Astrocyte of the hippocampus (primary cell): ENCODE measurements at places on chromosomes 13 and 19.

GRCh38 chr13:86082121-86082520 is 282.9 kb upstream of the SLITRK6 start:
- DNase-seq, result no peak

DNA sequence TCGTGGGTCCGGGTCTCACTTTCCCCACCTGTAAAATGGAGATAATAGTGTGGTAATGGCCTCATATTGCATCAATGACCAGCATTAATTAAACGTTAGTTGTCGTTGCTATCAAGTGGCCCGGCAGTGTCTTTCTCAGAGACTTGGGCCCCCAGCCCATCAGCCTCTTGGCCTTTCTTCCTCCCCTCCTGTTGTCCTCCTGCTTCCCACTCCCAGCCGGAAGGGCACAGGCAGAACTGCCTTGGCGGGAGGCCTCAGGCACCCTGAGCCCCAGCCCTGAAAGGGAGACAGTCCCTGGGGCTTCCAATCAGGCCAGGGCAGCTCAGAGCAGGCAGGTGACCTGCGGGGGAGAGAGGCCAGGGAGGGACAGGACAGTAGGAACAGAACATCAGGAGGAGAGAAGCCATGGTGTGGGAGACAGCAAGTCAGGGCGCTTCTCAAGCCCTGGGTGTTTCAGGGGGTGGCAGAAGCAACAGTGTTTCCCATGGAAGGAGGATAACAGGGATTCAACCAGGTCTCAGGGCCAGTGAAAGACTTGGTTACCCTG is 4.6 kb downstream of the MARK4 start:
- no peak for DNase-seq

GRCh38 chr13:114019367-114019766 is 45.5 kb upstream of the C13orf46 start:
- DNase-seq, result no peak

GRCh38 chr19:15466851-15467733 is 2.7 kb upstream of the RASAL3 start:
- no peak for DNase-seq

GRCh38 chr19:29806098-29806866 is 5.5 kb upstream of the CCNE1 start:
- peak; percentile 52 for DNase-seq

DNA sequence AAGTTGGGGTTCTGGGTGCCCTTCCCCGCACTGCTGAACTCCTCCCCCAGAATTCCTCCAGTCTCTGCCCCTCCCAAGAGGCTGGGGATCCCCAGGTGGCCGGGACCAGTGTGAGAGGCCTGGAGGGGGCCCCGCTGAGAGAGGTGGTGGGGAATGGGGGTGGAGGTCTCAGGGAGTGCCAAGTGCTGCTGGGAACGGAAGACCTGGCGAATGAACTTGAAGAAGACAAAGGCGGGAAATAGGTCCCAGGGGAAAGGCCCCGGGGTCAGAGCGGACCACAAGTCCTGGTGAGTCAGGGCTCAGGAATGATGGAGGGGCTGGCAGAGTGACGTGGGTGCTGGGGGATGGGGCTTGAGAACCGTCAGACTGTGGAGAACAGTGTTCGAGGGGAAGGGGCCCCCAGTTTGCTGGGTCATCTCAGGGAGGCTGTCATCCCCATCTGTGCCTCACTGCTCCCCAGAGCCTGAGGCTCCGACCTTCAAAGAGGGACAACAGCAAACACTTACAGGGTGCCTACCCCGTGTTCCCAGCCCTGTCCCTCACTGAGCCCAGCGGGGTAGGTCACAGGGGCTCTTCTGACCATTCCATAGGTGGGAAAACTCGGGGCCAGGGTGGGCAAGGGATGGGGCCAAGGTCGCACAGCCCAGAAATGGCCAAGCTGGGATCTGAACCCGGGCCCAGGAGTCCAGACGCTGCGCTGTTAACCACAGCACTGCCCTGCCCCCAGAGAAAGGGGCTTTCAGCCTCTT is 16.0 kb upstream of the SEMA6B start:
- peak; percentile 90 for DNase-seq

- DNase-seq, result peak; percentile 19
Observed at GRCh38 chr13:99553033-99553432, 51.8 kb downstream of the TM9SF2 start.

DNA sequence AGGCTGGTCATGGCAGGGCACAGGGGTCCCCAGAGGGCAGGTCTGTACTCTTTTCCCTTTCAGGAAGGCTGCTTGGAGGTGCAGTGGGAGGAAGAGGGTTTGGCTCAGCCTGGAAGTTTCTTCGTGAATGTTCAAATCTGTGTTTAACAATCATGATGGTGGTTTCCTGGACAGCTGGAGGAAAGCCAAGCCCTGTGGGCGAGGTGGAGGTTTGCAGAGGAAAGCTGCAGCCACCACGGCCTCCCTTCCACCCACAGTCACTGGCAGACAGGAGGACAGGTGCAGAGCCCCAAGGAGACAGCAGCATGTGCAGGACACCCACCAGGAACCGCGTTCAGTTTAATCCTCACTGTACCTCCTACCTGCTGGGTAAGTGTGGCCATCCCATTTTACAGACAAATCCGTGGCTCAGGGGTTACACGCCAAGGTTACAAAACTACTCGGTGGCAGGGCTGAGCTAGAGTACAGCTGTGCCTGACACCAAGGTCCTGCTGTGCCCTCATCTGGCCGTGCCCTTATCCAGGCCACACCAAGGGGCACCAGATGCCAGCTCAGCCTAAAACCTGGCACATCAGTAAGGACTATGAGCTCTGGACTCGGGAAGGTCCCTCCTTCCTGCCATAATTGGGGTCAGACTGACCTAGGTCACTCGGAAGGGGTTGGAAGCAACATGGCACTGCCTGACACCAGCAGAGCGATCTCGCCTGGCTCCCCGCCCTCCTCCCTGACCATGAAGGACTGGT is 34.1 kb downstream of the SUGP2 start:
- DNase-seq, result peak; percentile 81

DNA sequence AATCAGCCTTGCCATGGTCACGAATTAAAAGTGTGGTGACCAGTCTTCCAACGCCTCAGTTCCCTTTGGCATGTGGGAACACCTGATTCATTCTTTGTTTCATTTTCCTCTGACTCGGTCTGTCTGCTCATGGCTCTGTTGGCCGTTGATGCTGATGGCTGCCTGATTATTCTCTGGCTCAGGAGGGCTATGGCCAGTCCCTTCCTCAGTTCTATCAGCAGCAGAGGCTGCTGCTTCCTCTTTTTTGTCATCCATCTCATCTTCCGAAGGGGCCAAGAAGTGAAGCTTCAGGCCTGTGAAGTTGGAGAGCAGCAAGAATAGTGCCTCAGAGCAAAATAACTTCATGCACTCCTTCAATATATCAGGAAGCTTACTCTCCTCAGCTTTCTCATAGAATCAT is 9.5 kb upstream of the MLNR start:
- no peak for DNase-seq

- DNase-seq, result peak; percentile 90
Observed at GRCh38 chr19:39506944-39507714, 7.8 kb upstream of the SELENOV start.

- peak; percentile 77 for DNase-seq
Observed at GRCh38 chr19:38989066-38989605, 13.6 kb upstream of the FBXO17 start.

GRCh38 chr13:44686531-44686934 is 110.4 kb upstream of the TSC22D1 start:
- DNase-seq, result no peak
